ENCODE measurements at places on chromosomes 16 and 17. TPM values are rescaled to one million over a fixed set of nuclear protein-coding genes. Genes with fewer than 3 reads are reported as not detected.

GRCh38 chr16:3876695-3877094 is 3.8 kb downstream of the CREBBP start:
- no peaks in the 10 kb centered on the region for H3K27me3 ChIP-seq
- H3K36me3 ChIP-seq, result no peaks in the 10 kb centered on the region
- peak overlapping the region; percentile 90 for H3K4me3 ChIP-seq
- peaks cover 63% of the 10 kb centered on the region for H3K4me1 ChIP-seq
- ATAC-seq, result no peak

DNA sequence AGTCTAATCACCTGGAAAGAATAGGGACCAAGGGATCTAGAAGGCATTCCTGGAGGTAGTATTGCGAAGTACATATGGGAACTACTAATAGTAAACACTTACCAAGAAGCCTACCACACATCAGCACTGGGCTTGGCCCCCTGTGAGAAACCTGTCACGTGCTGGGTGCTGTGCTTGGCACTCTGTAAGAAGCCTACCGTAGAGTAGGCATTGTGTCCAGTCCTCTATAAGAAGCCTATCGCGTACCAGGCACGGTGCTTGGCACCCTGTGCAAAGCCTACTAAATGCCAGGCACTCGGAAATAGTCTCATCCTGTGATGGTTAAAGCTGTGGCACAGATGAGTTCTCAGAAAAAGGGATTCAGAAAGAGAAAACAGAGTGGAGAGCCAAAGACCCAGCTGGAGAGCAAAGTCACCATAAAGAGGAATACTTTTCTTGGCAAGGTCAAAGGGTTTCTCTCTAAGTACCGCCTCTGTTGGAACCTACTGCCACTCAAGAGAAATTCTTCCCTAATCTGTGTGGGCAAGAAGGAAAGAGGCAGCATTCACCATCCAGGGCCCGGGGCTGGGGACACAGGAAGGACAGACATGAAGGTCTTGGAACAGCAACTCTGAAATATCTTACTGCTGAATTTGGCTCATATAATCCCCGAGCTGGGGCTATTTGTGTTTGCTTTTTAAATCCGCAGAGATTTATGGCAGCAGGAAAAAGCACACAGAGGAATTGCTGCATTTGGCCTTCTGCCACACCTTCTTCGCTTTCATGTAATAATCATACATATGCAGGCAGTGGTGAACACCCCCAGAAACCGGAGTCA is 81.8 kb downstream of the VAT1L start:
- no peak overlapping the region for H3K4me3 ChIP-seq
- no peaks in the 10 kb centered on the region for H3K4me1 ChIP-seq
- H3K27me3 ChIP-seq, result peaks cover 6% of the 10 kb centered on the region

DNA sequence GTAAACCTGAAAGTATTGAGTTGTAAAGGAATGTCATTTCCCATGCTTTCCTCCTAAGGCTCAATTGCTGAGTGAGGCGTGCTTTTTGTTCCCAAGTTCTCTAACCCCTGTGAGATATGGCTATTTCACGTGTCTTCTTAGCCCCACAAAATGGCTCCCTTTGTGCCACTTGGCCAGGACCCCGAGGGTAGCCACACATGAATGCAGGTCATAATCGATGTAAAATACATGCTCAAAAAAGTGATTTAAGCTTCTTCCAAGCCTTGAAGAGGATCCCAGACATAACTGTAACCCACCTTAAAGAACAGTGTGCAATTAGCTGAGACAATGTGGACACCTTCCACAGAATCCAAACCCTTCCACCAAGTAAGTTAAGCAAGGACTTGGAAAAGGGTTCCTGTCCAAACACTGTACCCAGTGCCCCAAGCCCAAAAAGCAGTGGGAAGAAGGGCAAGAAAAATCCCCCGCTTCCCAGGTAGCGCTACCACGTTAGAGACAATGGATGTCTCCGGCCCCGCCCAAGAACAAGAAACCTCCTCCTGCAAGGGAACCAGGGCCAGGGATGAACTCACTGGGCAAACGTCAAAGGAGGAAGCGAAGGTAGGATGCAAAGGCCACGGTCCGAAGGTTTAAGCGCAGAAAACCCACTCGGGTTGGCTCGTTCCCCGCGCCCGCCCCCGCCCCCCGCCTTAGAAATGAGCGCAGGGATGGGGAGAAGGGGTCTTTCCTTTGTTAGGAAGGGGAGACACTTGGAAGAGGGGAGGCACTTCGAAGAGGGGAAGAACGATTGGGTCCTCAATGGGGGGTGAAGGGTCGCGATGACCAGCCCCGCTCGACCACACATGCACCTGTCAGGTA is 1.2 kb downstream of the JPT1 start:
- H3K4me1 ChIP-seq, result no peaks in the 10 kb centered on the region
- H3K27me3 ChIP-seq, result no peaks in the 10 kb centered on the region
- H3K36me3 ChIP-seq, result no peaks in the 10 kb centered on the region
- H3K4me3 ChIP-seq, result peak overlapping the region; percentile 41
- ATAC-seq, result no peak

DNA sequence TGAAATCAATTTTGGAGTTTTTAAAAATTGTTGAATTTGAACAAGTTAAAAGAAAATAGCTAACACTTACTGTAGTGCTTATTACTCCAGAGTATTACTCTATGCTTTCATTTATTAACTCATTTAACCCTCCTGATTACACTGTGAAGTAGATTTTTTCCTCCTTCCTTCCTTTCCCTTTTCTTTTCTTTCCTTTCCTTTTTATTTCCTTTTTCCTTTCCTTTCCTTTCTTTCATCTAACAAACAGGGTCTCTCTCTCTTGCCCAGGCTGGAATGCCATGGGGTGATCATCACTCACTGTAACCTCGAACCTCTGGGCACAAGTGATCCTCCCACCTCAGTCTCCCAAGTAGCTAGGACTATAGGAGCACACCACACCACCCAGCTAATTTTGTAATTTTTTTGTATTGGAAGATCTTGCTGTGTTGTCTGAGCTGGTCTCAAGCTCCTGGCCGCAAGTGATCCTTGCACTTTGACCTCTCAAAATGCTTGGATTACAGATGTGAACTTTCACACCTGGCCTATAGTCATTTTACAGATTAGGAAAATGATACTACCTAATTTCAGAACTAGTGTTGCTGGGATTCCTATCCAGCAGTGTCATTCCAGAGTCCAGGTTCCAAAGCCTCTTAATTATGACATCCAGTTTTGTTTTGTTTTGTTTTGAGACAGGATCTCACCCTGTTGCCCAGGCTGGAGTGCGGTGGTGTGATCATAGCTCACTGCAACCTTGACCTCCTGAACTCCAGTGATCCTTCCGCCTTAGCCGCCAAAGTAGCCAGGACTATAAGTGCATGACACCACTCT is 59.9 kb downstream of the TAOK1 start:
- no peak overlapping the region for H3K4me3 ChIP-seq

GRCh38 chr16:66908762-66909559 is 9.7 kb downstream of the CDH16 start:
- no peak overlapping the region for H3K27ac ChIP-seq
- H3K27me3 ChIP-seq, result no peaks in the 10 kb centered on the region
- H3K4me1 ChIP-seq, result peaks cover 21% of the 10 kb centered on the region
- no peak overlapping the region for H3K4me3 ChIP-seq

DNA sequence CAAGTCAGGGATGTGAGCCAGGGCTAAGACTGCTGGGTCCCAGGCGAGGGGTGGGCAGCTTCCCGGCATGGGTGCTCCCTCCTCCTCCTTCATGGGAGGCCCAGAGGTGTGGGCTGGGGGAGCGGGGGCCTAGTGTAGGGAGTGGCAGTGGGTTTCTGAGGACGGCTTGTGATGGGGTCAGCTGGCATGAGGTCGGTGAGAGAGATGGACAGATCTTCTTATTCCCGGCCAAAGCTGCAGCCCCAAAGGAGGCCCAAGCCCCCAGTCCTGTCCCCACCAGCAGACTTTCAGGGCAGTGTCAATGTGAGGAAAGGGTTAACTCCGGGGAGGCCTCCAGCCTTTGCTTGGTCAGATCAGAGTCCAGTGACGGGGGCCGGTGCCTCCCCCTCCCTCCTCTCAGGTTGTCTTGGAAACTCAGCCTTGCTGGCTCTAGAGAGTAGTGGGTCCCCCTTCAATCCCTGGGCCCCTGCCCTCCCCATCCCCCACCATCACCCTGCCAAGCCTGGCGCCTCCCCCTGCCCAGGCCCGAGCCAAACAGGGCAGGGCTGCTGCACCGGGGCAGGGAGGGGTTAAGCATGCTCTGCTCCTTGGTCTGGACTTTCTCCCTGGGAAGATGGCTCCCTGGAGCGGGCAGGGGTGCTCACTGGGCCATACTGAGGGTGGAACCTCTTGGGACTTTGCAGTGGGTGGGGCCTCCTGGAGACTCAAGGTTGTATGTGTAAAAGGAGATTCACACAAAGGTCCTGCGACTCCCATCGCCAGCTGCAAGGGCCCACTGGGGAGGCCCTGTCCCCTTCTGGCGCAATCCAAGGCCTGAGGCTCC is 12.4 kb downstream of the NAT9 start:
- H3K4me1 ChIP-seq, result peaks cover 63% of the 10 kb centered on the region
- peaks cover 4% of the 10 kb centered on the region for H3K36me3 ChIP-seq
- H3K27me3 ChIP-seq, result peaks cover 8% of the 10 kb centered on the region
- H3K27ac ChIP-seq, result no peak overlapping the region

YBX2 gene
- total RNA-seq, result 6.4 TPM

GRCh38 chr17:81456798-81457197 is 55.8 kb downstream of the ACTG1 start:
- no peak overlapping the region for H3K27ac ChIP-seq
- H3K4me3 ChIP-seq, result no peak overlapping the region
- H3K36me3 ChIP-seq, result peaks cover 84% of the 10 kb centered on the region
- H3K4me1 ChIP-seq, result no peaks in the 10 kb centered on the region

C17orf78 gene
- total RNA-seq, result not detected

CDH13 gene
- total RNA-seq, result 13.6 TPM

MMP15 gene
- total RNA-seq, result 12.8 TPM

- H3K27me3 ChIP-seq, result no peaks in the 10 kb centered on the region
- no peak for ATAC-seq
- H3K27ac ChIP-seq, result no peak overlapping the region
- no peaks in the 10 kb centered on the region for H3K4me1 ChIP-seq
- H3K4me3 ChIP-seq, result no peak overlapping the region
- no peaks in the 10 kb centered on the region for H3K36me3 ChIP-seq
Measured at GRCh38 chr17:80886641-80887573, 104.7 kb upstream of the CHMP6 start.
